Inflammatory macrophage treated with lipopolysaccharide for 4 hours (primary cell): ENCODE measurements at places on chromosomes 3 and 15.
A peak's percentile ranks its signal among the peaks of the same experiment; 100 is the strongest.

GRCh38 chr3:39849992-39850715 lies 40.7 kb downstream of the MYRIP start:
- DNase-seq: peak; percentile 7

DNA sequence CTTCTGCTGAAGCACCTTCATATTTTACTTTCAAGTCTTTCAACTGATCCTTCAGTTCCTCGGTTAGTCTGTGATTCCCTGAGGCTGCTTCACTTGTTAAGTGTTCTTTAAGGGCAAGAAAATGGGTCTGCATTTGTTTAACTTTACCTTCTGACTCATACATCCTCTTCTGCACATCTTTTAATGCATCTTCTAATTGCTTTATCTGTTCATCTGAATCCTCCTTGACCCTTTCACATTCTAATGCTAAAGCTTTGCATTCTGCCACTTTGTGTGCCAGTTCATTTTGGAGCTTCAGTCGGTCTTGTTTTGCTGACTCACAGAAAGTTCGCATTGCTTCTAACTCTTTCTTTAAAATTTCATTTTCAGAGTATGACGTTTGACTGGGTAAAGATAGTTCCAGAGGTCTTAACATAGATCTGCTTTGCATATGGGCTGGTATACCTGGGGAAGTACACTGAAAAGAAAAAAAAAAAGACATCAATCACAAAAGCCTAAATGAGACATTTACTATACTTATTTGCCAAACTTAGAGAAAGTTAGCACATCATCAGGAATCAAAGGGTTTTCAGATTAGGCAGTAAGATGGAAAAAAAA lies 94.3 kb downstream of the UACA start:
- no peak for DNase-seq

DNA sequence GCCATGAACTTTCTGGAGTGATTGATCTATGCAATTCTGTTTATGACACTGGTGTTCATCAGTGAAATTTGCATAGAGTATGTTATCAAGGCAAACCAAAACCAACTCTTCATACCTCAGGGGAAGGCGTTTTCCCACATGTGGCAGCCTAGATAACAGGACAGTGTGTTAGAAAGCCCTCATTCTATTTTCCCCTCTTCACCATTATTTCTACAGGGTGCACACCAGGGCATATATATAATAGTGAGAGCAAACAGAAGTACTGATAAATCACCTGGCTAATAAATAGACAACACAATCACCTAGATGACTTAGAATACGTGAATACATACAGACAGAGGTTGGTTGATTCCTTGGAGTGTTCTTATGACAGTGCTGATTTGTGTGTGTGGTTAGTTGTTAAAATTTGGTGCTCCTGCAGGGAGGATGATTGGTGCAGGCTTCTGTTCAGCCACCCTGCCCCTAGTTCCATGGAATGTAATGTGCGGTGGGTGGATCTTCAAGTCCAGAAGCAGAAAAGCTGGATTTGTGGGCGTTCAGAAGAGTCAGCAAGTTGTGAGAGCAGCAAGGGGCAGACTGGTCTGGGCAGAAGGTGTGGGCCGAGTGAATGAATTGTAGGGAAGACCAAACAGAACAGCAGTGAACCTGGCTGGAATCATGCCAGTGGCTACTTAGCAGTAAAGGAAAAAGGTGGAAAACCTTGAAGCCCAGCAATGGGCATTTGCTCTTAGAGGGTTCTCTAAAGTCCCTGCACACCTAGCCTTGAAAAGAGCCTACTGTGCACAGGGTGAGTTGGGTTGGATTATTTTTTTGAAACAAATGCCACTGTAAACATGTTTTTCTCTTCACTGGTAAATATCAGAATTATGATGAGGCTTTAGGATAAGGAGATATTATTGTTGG lies 11.7 kb upstream of the RARRES1 start:
- no peak for DNase-seq

- no peak for DNase-seq
Measured at GRCh38 chr3:119598410-119599098, 869 bp downstream of the PLA1A start.

DNA sequence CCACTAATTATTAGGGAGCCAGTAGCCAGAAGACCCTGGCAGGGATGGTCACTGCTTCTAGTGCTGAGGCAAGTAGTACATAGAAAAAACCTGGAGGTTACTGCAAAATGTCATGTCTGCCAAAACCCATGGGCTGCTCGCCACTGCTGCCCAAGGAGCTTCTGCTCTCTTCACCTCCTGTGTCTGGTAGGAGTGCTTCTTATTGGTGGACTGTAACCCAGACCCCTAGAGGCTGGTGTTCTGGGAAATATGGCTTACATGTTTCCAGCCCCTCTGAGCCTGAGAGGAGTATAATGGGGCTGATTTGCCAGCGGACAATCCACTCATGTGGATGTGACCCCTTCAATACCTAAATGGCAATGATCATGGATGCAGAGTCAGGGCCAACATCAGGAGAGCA lies 286.4 kb downstream of the EPHB1 start:
- DNase-seq: no peak

- DNase-seq: no peak
Measured at GRCh38 chr3:143362115-143362991, 242.8 kb downstream of the CHST2 start.

GRCh38 chr15:90603893-90604292 lies 74.2 kb downstream of the CRTC3 start:
- DNase-seq: peak; percentile 52

DNA sequence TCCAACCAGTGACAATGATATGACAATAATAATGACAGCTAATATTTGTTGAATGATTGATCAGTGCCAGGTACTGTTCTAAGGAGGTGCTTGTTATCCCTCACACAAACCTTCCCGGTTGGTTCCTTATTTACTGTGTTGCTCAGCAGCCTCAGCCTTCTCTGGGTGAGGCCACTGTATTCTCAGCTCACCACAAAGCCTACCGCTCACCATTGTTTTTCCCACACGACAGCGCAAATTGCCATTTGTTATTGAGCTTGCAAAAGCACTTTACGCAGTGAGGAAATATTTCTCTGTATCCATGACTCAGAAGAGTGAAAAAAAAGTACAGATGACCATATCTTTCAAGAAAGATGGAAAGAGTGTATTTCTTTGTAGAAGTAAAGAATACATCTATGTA lies 49.5 kb upstream of the PDZRN3 start:
- DNase-seq: no peak

DNA sequence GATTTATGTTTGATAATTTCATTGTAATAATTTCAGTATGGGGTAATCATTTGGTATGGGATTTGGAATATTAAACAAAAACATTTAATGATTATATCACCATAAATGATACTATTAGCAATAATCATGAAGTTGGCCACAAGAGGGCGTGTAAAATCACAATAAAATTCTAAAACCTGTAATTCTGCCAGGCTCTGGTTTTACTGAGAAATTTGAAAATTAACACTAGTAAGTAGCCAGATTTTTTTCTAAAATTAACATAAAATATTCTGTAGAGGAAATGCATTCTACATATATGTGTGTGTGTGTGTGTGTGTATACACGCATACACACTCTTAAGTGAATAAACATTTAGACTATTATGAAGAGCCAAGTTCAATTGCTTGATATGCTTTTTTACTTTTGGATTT lies 40.5 kb downstream of the FEZF2 start:
- peak; percentile 11 for DNase-seq

- no peak for DNase-seq
Measured at GRCh38 chr15:26201177-26201858, 338.2 kb upstream of the ATP10A start.

GRCh38 chr3:185712337-185712736 lies 112.5 kb downstream of the IGF2BP2 start:
- no peak for DNase-seq

- DNase-seq: no peak
Measured at GRCh38 chr15:77988347-77989295, 88.9 kb downstream of the TBC1D2B start.

DNA sequence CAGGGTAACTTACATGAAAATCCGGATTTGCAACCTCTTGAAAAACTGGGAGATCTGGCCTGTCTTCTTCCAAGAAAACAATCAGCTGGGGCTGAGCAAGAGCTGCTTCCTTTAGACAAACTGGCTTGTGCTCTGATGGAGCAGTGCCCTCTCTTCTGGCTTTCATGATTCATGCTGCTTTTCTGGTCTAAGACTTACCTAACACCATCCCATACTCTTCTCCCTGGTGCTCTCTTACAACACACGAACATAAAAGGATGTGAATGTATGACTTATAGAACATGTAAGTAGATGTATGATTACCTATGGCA lies 9.9 kb downstream of the TJP1 start:
- no peak for DNase-seq

- peak; percentile 93 for DNase-seq
Measured at GRCh38 chr15:85580879-85581278, 200.5 kb downstream of the AKAP13 start.

DNA sequence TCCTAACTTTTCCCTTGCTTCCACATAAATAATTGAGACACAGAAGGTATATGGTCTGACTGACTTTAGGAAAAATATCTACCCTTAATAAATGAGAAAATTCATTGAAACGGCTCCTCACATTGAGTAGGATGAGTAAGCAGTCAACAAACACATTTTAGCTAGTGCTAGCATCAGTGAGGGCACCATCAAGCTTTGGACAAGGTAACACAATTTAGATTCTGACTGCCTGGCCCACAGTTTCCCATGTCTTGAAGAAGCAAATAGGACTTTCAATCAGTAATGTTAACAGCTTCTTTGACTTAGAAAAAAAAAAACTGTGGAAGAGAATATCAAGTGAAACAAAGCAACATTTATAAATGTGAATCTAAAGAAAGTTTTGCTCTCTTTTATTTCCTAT lies 70.1 kb upstream of the MBNL1 start:
- no peak for DNase-seq

GRCh38 chr3:129482721-129483120 lies 42.7 kb downstream of the IFT122 start:
- DNase-seq: no peak

DNA sequence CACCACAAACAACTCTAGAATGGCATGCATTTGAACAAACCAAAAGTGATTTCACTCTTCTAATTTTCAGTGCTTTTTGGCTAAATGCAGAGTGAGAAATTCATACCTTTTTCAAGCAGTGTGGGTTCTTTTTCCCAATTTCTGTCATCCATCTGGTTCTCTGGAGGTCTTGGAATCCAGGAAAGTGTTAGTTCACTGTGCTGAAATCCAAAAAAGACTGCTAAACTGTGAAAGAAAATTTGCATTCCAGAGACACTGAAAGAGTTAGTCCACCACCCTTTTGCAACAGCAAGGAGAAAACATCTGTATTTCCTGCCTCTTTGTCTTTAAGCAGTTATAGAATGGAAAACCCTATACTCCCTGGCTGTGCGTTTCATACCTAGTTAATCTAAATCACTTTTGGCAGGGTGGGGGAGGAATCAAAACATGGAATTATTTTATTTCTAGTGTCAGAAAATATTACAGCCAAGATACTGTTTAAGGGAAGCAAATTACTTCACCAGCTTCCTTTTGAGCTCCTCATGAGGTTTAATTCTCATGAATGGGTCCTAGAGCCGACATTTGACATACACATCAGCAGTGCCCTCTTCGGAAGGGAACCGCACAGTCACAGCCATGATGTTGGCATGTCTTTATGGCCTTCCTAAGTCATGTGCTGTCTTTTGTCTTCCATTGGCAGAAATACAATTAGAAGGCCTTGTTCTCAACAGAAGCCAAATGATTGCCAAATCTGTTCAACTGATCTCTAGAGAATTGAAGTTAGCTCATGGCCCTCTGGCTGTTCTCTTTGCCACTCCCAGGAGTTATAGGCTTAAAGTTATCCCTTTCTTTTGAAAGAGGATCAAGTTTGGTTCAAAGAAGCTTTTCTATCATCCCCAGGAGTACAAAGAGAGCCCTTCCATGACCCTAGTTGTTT lies 317.7 kb upstream of the TPRG1 start:
- DNase-seq: no peak

DNA sequence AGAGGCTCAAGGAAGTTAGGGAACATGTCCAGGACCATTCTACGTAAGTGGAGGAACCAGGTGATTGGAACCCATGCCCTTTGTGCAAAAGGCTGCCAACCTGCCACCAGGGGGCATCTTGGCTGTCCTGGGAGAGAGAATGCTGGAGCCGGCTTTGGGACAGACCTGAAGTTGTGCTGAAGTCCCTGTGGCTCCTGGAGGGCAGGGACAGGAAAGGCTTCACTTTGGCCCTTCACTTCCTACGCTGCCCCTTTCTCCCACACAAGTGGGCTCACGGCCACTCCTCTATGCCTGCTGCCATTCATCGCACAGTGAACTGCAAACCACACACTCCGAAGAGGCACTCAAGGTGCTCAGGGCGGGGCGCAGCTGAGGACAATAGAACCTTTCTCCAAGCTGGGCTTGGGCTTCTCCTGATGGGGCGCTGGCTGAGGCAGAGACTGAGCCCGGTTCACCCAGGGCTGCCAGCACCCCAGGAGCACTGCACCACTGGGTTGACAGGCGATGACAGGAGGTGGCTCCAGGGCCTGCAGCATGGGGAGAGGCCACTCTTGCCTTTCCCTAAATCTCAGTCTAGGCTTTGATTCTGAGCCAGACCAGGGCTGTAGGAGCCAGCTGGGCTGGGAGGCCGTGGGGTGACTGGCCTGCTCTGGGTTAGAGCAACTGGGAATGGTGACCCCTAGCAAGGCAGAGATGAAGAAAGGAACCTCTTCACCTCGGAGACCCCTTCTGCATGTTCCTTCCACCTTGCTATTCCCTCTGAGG lies 8.4 kb downstream of the SHF start:
- peak; percentile 21 for DNase-seq

- no peak for DNase-seq
Measured at GRCh38 chr3:164488893-164489292, 589.4 kb downstream of the SI start.

DNA sequence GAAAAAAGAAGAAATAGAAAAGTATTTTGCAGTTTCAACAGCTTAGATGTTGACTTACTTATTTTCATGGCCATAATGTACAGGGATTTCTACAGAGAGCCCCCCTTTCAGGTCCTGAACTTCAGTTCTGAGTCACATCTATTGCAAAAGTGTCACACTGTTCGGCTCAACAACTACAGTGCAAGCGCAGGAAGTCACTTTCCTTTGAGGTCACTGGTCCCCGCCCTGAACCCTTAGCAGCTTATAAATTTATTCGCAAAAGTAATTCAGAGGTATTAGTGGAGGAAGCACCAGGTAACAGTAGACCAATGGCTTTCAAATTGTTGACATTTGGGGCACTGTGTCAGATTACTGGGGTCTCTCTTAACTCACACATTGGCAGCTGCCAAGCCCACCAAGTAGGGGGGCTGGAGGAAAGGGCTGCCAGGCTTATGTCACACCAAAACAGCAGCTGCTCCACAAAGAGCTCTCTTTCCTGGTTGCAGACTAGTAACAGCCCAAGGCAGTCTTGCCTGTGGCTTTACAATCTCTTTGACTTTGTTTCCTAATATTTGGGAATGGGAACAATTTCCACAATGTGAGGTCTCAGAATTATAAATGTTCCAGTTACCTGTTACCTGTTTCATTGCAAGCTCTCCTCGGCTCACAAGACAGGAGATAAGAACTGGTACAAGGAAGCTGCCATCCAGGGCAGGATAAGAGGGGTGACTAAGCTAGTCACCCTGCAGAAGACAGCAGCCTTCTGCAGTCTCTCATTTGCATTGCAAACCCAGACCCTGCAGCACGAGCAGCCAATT lies 130.2 kb upstream of the STRIT1 start:
- DNase-seq: no peak

- DNase-seq: no peak
Measured at GRCh38 chr3:125083776-125084175, 28.0 kb upstream of the HEG1 start.
